ENCODE measurements at places on chromosomes 3 and 15. TPM values are rescaled to one million over a fixed set of nuclear protein-coding genes. Genes with fewer than 3 reads are reported as not detected.

DNA sequence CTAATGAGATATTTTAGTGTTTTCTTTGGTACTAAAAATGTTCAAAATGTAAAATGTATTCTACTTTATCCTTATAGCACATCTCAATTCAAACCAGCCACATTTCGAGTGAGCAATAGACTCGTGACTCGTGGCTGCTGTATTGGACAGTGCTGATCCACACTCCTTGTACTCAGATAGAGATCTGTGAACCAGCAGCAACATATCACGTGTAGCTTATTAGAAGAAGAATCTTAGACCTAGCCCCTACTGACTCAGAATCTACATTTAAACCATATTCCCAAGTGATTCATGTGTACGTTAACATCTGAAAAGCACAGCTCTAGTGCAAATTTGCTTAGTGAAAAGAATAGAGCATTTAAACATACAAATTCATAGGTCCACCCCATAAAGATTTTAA is 130.9 kb downstream of the IL1RAP start:
- H3K36me3 ChIP-seq: no peaks in the 10 kb centered on the region
- H3K4me3 ChIP-seq: no peak overlapping the region

DNA sequence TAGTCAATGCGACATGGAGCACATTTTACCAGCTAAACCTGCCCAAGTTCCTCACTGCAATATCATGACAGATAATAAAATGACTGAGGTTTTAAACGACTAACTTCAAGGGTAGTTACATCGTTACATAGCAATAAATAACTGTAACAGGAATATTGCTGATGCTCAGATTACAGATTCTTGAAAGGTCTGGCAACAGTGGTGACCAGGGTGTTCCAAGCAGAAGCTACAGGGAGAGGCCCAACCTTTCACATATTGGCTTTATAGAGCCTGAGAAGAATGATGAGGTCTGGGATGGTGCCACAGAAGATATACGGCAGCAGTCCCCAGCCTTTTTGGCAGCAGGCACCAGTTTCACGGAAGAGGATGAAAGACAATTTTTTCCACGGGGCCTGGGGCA is 51.1 kb upstream of the CSPG5 start:
- no peaks in the 10 kb centered on the region for H3K4me1 ChIP-seq
- no peaks in the 10 kb centered on the region for H3K27me3 ChIP-seq
- no peaks in the 10 kb centered on the region for H3K36me3 ChIP-seq
- no peak for DNase-seq

DNA sequence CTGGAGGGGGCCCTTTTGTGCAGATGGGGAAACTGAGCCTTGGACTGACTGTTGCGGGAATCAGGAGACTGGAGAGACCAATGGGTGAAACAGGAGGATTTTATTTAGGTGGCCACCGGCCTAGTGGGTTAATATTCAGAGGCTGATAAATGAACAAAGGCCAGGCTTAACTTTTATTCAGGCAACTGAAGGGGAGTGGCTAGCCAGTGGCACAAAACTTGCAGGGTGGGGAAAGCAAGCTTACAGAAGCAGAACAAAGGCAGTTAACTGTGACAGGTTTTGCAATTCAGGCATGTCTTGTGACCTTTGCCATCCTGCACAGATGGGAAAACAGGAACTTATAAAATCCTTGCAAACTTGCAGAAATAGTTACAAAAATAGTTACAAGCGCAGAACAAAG is 24.9 kb upstream of the ACAD9 start:
- no peak for DNase-seq
- no peaks in the 10 kb centered on the region for H3K27me3 ChIP-seq
- H3K27ac ChIP-seq: no peak overlapping the region
- no peaks in the 10 kb centered on the region for H3K4me1 ChIP-seq

DNA sequence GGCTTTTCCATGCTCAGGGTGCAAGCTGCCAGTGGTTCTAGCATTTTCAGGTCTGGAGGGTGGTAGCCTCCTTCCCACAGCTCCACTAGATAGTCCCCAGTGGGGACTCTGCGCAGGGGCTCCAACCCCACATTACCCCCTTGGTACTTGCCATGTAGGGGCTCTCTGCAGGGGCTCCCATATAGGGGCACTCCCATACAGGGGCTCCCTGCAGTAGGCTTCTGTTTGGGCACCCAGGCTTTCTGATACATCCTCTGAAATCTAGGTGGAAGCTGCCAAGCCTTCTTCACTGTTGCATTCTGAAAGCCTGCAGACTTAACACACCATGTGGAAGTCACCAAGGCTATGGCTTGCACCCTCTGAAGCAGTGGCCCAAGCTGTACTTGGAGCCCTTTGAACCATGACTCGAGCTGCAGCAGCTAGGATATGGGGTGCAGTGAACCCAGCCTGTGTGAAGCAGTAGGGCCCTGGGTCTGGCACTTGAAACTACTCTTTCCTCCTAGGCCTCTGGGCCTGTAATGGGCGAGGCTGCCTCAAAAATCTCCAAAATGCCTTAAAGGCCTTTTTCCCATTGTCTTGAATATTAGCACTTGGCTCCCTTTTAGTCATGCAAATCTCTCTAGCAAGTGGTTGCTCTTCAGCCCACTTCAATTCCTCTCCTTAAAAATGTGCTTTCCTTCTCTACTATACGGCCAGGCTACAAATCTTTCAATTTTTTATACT is 96.4 kb downstream of the TPRA1 start:
- no peaks in the 10 kb centered on the region for H3K4me1 ChIP-seq
- H3K36me3 ChIP-seq: no peaks in the 10 kb centered on the region
- no peak for DNase-seq
- H3K4me3 ChIP-seq: no peak overlapping the region
- H3K27me3 ChIP-seq: peaks cover 3% of the 10 kb centered on the region

- no peaks in the 10 kb centered on the region for H3K27me3 ChIP-seq
- no peaks in the 10 kb centered on the region for H3K36me3 ChIP-seq
- no peak overlapping the region for H3K4me3 ChIP-seq
- no peak for DNase-seq
- no peak overlapping the region for H3K27ac ChIP-seq
These were observed 62.7 kb upstream of the FAM98B start for GRCh38 chr15:38391191-38391590.

DNA sequence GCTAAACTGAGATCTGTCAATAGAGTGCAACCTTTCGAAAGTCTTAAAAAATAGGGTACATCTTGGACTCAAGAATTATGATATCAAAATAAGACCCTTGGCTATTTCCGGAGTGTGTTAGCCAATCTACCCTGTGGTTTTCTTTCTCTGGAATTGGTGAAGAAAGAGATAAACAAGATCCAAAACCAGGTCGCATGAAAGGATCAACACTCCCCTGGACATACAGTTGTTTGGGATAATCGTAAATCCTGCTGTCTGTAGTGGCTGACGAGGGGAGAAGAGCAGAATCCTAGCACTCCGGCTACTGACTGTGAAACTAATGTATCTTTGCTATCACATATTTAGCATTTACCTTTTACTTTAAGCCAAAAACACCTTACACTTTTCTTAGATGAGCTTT is 30.9 kb downstream of the FNDC3B start:
- no peak overlapping the region for H3K27ac ChIP-seq
- peaks cover 20% of the 10 kb centered on the region for H3K4me1 ChIP-seq
- no peak overlapping the region for H3K4me3 ChIP-seq
- no peaks in the 10 kb centered on the region for H3K36me3 ChIP-seq

DNA sequence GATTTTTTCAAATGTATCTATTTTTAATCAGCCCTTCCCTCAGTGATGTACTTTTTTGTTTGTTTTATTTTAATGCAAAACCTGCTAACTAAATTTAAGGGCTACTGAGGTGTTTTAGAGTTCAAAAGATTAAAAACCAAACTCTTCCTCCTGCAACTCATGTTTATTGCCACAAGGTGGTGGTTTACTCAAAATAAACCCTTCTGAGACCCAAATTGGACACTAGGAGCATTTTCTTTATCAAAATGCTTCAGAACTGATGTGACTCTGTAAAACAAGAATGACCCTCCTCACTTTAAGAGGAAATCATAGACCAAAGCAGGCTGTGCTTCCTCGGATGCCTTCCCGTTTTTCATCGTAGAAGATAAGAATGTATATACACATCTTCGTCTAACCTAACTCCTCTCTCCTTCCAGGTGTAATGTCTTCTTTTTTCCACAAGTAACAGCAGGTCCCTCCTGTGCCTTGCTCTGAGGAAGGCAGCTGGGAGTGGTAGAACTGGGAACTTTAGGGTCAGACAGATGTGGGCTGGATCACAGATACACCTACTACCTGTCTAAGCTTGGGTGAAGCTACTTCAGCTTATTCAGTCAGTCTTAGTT is 2.9 kb upstream of the NME9 start:
- no peaks in the 10 kb centered on the region for H3K27me3 ChIP-seq
- no peak overlapping the region for H3K27ac ChIP-seq

GRCh38 chr3:132020058-132020457 is 14.8 kb downstream of the CPNE4 start:
- H3K27ac ChIP-seq: no peak overlapping the region
- no peak for DNase-seq
- no peaks in the 10 kb centered on the region for H3K4me1 ChIP-seq
- no peak overlapping the region for H3K4me3 ChIP-seq
- H3K27me3 ChIP-seq: no peaks in the 10 kb centered on the region
- no peaks in the 10 kb centered on the region for H3K36me3 ChIP-seq

- no peaks in the 10 kb centered on the region for H3K4me1 ChIP-seq
- H3K4me3 ChIP-seq: no peak overlapping the region
- H3K27ac ChIP-seq: no peak overlapping the region
- no peak for DNase-seq
These were observed 150.3 kb downstream of the TLE3 start for GRCh38 chr15:69947394-69947793.

GRCh38 chr3:12194209-12194608 is 35.5 kb upstream of the TIMP4 start:
- no peak overlapping the region for H3K4me3 ChIP-seq
- H3K36me3 ChIP-seq: no peaks in the 10 kb centered on the region
- H3K4me1 ChIP-seq: peaks cover 4% of the 10 kb centered on the region
- peak overlapping the region; percentile 78 for H3K27ac ChIP-seq
- no peaks in the 10 kb centered on the region for H3K27me3 ChIP-seq
- no peak for DNase-seq

- DNase-seq: no peak
- H3K36me3 ChIP-seq: no peaks in the 10 kb centered on the region
- H3K27me3 ChIP-seq: no peaks in the 10 kb centered on the region
- H3K4me1 ChIP-seq: no peaks in the 10 kb centered on the region
- no peak overlapping the region for H3K4me3 ChIP-seq
- no peak overlapping the region for H3K27ac ChIP-seq
These were observed 212.4 kb upstream of the TBC1D5 start for GRCh38 chr3:17954801-17955200.

DNA sequence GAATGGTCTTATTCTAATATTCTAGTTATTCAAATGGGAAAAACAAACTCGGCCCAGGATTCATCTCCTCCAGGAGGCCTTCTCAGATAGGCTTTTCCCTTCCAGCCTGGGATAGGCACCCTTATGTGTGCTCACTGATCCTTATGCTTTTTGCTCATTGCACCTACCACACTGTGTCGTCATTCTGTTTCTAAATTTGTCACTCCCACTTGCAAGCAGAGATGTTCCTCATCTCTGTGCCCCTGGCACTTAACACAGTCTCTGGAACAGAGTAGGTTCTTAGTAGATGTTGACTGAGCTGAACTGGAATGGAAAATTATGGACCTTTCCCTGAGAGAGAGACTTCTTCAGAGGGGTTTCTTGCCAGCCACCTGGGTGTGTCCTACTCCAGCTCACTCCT is 18.7 kb upstream of the SPG11 start:
- no peak for DNase-seq
- H3K27ac ChIP-seq: no peak overlapping the region
- no peak overlapping the region for H3K4me3 ChIP-seq
- H3K36me3 ChIP-seq: no peaks in the 10 kb centered on the region
- H3K4me1 ChIP-seq: no peaks in the 10 kb centered on the region

DNA sequence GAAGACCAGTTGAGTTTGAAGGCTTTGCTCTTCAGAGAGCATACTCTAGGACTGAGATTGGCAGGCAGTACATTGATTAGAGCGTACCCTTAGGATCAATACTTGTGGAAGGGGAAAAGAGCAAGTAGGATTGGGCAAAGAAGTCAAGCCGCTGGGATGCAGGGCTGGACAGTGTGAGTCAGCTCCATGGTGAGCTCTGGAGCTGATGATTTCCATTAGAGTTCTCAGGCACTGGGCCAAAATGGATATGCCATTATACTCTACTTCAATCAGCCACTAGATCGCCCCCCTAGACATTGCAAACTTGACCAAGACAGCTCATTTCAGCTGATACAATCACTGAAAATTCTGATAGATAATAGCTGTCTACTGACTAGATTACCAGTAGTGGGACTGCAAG is 432.7 kb upstream of the ALCAM start:
- H3K27ac ChIP-seq: no peak overlapping the region
- H3K36me3 ChIP-seq: no peaks in the 10 kb centered on the region
- H3K4me3 ChIP-seq: no peak overlapping the region
- H3K27me3 ChIP-seq: no peaks in the 10 kb centered on the region
- no peaks in the 10 kb centered on the region for H3K4me1 ChIP-seq
- DNase-seq: no peak

DNA sequence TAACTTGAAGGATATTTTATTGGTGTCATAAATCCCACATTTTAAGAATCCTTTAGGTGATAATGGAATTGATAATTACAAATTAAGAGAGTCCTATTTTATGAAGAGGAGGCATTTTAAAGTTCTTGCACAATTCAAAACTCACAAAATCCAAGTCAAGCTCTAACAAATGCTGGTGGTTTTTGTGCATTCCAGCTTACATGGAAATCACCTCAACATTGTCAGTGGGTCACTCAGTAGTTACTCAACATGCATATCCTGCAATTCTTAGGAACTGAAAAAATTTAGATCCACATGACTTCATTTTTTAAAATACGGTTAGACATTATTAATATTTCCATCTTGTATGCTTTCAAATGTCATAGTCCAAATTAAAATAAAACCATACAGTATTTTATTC is 487.2 kb downstream of the CNTN3 start:
- no peaks in the 10 kb centered on the region for H3K36me3 ChIP-seq
- DNase-seq: no peak
- no peak overlapping the region for H3K27ac ChIP-seq
- no peak overlapping the region for H3K4me3 ChIP-seq

DNA sequence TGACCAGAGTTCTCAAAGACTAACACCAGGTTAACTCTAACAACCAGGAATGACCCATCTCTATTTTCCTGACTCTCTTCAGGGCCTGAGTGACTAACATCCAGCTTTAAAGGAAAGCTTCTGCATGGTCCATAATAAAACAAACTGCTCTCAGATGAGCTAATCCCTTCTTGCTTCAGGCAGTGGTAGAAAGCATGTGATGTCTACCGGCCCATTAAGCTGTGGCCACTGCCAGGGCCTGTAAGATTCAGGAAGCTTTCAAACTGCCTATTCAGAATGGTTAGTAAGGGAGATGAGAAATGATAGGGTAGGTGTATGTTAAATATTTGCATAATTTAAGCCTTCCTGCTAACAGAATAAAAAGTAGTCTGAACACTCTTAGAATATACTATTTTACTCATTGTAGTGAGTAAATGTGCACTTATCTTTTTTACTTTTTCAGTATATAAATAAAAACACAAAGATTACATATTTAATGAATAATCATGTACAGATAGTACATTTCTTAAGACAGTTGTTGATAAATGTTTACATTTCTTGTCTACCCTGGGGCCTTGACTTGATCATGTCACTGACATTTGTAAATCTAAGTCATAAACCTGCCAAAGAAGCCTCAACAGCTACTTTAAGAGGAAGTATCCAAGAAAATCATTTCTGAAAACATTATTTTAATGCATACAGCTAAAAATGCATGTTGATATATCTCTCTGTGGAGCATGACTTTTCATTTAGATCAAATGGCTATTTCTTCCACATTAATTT is 222.0 kb downstream of the MCTP2 start:
- H3K27me3 ChIP-seq: no peaks in the 10 kb centered on the region
- DNase-seq: no peak
- H3K4me1 ChIP-seq: no peaks in the 10 kb centered on the region
- no peak overlapping the region for H3K27ac ChIP-seq
- H3K4me3 ChIP-seq: no peak overlapping the region

Gene FES
- 68.3 TPM for total RNA-seq

Gene MRPS11
- 32.2 TPM for total RNA-seq

Gene ADAMTSL3
- total RNA-seq: 74.5 TPM

Gene CCR9
- not detected for total RNA-seq

Gene THPO
- total RNA-seq: 1.2 TPM

Gene TUSC7
- total RNA-seq: not detected
